Activated CD4-positive, alpha-beta T cell treated with anti-CD3 and anti-CD28 coated beads, Interleukin-2, Interleukin-4, amounts not matched to agents 100 ng/mL and 50 ng/mL, durations not matched to agents 16 hours and 8 hours (primary cell): ENCODE measurements at places on chromosomes 5 and 9.

- no peak for DNase-seq
Observed at GRCh38 chr9:126531035-126531571, 82.6 kb upstream of the LMX1B start.

GRCh38 chr9:133905493-133905892 is 86.6 kb downstream of the VAV2 start:
- no peak for DNase-seq

DNA sequence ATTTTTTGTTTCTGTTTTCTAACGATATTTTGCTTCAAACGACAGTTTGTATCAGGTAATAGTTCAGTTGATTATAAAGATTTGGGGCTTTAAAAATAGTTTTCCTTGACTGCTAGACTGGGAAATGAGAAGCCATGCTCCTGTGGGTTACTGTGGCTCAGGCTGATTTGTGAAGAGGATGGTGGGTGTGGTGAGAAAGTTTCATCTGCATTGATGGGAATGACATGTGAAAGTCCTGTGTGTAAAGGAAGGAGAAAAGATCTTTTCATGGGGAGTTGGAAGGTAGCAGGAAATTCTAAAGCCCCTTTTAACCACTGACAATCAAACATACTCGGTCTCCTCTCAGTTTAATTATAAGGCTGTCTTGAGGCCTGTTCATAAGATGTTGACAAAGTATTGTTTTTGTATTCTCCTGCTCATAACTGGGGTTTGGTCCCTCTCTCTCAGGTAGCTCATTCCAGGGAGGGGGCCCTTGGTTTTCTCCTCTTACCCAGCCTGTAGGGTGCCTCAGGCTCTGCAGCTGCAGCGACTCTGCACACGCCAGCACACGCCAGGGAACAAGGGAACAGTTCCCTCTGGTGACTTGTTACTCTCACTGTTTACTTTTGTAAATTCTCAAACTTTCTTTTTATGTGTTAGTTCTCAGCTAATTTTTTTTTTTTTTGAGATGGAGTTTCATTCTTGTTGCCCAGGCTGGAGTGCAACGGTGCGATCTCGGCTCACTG is 91.6 kb downstream of the CARTPT start:
- no peak for DNase-seq

GRCh38 chr9:18208166-18209059 is 265.5 kb upstream of the ADAMTSL1 start:
- no peak for DNase-seq

DNA sequence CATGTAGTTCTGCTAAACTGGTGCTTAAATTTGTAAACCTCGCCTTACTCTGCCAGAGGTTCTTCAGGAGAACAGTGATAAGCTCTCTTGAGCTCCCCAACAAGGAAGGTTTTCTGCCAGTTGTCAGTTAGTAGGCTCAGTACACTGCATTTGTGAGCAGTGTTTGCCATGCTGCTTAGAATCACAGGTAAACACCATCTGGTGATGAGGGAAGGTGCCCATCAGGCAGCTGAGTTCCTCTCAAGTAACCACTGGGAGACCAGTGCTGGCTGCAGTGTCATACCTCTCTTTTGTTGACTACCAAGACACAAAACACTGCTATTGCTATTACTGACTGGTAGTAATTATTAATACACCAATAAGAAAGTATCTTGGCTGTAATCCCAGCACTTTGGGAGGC is 186.2 kb upstream of the OTULINL start:
- no peak for DNase-seq

- no peak for DNase-seq
Observed at GRCh38 chr9:117300371-117301110, 114.3 kb downstream of the ASTN2 start.

DNA sequence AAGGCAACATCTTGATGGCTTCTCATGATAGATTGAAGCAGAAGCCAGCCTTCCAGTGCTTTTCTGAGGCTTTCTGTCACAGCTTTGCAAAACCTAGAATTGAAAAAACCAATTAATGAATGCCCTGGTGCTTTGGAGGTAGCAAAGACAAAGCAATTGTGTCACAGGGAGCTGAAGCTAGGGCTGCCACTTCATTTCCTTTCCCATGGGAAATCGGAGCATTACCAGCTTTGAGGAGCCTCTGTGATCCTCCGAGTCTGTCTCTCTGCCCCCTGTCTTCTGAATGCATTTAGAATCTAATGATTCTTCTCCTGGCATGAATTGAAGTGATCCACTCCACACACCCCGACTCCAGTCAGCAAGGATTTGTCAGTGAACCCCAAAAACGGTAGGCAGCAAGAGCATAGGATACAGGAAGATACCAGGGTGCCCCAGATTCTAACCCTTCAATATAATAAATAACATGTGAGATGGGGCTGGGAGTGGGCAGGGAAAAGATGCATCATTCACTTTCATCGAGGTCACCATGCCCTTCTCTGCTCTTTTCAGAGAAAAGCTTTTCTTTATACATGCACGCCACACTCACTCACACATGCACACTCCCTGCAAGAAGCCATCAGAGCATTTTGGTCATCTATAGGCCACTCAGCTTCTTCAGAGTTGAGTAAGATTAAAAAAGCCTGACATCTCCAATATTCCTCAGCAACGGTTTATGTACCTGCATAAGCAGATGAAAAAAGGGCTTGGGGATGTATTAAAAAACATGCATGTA is 247.7 kb upstream of the ZNF462 start:
- DNase-seq = no peak

DNA sequence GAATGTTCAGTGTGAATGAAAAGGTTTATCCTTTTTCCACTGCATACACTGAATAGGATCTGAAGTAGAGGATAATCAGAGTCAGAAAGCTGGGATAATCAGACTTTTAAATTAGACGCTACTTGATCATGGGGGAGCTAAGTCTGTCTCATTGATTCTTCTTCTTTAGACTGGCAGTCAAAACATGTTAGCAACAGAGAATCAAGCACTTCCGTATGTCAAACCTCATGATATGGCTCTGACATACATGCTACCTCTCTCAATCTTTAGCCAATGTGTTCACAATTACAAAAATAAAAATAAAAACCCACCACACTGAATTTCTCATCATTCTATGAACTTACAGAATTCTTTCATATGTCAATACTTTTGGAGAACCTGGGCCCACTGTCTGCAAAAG is 19.0 kb upstream of the OR13F1 start:
- no peak for DNase-seq

DNA sequence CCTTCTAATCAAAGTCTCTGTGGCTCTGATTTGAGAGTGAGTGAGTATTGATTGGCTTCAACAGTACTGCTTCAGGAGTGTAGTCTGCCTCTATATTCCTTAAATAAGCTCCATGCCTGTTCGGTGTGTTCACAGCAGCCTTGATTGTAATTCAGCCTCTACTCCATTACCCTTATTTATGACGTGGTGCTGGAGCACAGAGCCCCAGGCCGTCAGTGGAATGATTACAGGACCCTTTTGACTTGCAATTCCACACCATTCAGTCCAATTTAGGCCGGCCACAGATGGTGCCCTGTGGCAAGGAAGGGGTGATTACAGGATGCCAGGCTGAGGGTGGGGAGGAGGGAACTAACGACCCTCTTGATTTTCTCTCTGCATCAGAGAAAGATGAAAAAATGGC is 110.3 kb downstream of the ASTN2 start:
- no peak for DNase-seq

- no peak for DNase-seq
Observed at GRCh38 chr9:135729480-135729879, 27.5 kb downstream of the KCNT1 start.

GRCh38 chr9:121319383-121319780 is 50.7 kb downstream of the STOM start:
- no peak for DNase-seq

- DNase-seq = no peak
Observed at GRCh38 chr9:7103367-7103766, 345.6 kb downstream of the KDM4C start.

DNA sequence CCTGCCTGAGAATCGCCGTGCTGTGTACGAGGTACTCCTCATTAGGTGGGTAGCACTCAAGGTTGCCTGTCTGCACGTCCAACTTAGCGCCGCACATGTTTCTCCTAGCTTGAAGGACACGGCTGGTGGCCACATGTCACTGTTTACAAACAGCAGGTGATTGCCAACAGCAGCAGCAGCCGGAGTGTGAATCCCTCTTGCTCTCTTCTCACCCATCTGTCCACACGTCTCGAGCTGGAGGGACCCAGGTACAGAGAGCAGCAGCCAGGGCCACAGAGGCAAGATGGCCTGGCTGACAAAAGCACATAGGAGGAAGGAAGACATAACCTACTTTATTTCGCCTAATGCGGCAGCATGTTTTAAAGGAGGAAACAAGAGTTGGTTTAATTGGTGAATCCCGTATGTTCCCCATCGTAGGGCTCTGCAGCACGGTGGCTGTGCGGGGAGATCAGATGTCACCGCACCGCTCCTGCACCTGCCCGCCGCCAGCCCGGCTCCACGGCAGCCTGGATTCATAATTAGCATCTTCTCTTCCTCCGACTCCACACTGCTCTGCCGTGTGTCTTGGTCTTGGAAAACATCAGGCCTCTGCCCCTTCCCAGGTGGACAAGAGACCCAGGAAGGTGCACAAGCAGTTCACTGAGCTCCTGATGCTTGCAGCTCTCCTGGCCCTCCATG is 201.6 kb upstream of the IRX1 start:
- no peak for DNase-seq

DNA sequence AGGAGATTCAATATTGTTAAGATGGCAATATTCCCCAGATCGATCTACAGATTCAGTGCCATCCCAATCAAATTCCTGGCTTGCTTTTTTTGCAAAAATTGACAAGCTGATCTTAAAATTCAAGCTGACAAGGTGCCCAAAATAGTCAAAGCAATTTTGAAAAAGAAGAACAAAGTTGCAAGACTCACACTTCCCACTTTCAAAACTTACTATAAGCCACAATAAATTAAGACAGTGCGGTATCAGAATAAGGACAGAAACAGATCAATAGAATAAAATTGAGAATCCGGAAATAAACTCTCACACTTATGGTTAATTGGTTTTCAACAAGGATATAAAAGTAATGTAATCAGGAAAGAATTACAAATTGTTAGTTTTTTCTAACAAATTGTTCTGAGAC is 97.1 kb downstream of the NRG2 start:
- DNase-seq = no peak

DNA sequence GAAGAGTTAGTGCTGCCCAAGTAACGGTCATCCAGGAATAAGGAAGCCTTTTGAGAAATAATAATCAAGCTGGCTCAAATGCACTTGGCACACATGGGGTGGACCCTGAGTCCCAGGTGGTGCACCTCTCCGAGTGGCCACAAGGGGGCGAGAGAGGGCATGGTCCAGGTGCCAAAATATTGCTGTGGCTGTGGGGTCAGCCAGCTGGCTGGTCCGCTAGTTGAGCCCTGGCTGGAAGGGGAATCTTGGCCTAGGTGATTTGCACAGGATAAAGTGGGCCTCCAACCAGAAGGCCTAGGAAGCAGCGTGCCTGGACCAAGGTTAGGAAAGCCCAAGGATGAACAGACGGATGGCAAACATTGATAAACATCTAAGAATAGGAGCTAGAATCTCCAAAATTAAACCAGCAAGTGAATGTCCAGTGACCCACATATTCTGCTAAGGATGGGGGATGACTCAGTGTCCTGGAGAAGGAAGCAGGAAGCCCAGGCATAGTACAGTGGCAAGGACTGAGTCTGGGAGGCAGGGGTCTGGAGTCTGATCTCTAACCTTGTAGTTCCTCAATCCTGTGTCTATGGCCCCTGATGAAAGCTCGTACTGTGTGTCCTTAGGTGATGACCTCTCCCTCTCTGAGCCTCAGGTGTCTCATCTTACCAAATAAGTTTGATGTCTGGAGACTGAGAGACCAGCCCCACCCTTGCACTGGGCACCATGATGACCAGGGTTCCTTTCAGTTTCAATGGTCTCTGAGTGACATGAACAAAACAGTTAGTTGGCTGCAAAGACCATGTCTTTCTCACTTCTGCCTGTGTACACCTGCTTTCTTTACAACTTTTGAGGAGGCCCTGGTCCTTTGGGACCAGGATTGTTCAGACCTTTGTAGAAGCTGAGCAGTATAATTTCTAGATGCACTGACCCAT is 19.2 kb upstream of the SHB start:
- peak; percentile 69 for DNase-seq

DNA sequence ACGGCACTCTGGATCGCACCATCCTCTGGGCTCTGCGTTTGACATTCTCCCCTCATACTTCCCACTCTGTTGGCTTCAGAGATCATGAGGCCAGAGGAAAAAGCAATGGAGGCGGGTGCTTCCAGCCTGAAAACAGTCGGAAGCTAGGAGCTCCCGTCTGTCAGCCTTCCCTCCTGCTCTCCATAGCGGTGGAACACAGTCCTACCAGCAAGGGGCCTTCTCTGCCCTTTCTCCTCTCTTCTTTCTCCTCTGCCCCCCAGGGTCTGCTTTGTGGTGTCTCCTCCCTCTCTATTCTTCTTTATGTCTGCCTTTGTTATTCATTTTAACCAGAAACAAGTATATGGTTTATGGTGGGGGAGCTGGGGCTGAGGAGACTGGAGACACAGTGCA is 152.5 kb upstream of the NFIB start:
- DNase-seq = no peak

DNA sequence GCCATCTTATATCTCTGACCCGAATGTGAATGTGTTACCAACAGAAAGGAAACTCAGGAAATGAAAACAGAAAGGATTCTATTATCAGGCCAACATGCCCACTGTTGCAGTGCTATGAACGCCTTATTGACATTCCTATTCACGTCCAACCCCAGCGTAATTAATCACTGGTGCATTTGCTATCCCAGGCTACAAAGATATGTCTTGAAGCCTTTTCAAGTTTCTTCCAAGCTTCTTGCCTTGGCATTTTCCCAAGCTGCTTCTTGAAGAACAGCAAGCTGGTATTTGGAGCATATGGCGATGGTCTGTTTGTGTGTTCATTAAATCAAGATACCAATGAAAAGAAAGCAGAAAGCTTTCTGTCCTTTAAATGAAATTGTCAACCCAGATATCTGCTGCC is 579.2 kb upstream of the ZNF462 start:
- no peak for DNase-seq

- DNase-seq = no peak
Observed at GRCh38 chr5:16492398-16493140, 27.0 kb upstream of the ZNF622 start.

GRCh38 chr5:169200125-169200778 is 100.7 kb downstream of the SLIT3 start:
- no peak for DNase-seq

- no peak for DNase-seq
Observed at GRCh38 chr5:39755986-39756385, 331.2 kb upstream of the DAB2 start.

- DNase-seq = no peak
Observed at GRCh38 chr5:103582364-103582763, 19.8 kb upstream of the NUDT12 start.

DNA sequence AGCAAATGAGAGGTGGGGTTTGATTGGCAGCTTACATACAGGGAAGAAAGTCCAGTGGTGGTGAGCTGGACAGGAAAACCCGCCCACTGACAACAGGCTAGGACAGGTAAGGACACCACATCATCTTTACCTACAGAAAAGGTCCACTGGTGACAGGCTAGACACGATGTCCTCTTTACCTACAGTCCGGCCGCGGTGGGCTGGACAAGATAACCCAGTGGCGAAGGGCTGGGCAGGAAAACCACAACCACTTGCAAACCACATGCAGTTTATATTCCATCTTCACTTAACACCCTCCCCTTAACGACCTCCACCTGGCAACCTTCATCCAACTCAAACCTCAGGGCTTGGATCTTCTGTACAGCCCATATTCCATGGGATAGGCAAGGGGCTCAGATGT is 5.0 kb upstream of the NIPAL4 start:
- no peak for DNase-seq

- DNase-seq = no peak
Observed at GRCh38 chr5:164191240-164191639, 685.8 kb downstream of the MAT2B start.

- DNase-seq = no peak
Observed at GRCh38 chr9:77421506-77422265, 226.4 kb downstream of the GNA14 start.
